ENCODE measurements at places on chromosomes 7 and 10. TPM values are rescaled to one million over a fixed set of nuclear protein-coding genes. Genes with fewer than 3 reads are reported as not detected.
A peak's percentile ranks its signal among the peaks of the same experiment; 100 is the strongest.

DNA sequence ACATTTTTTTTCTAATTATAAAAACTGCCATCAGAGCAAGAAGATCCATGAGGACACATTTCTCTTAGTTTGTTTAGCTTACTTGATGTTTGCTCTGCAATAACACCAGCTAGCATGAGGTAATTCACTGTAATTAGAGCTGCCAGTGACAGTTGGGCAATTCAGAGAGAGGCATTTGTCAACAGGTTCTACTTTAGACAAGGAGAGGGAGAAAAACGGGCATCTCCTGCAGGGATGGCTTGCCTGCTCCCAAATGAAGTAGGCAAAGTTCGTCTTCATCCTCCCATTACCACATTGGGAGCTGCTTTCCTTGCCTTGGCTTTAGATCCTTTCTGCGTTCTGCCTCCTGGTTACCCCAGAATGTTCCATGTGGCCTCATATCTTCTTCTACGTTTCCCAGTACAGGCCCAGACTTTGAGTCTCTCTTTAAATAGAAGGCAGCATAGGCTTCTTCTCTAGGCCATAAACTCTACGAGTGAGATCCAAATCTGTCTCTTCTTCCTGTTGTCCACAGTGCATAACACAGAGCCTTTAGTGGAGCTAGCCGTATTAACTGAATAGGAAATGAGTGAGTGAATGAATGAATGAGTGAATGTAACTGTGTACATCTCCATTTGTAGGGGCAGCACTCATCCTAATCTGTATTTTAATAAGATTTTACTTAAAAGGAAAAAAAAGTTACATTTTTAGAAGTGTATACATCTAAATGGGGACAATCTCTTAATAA is 21.2 kb downstream of the ASB15 start:
- H3K36me3 ChIP-seq = no peaks in the 10 kb centered on the region

- DNase-seq = no peak
- no peaks in the 10 kb centered on the region for H3K4me1 ChIP-seq
- no peak overlapping the region for H3K4me3 ChIP-seq
- no peaks in the 10 kb centered on the region for H3K36me3 ChIP-seq
- no peaks in the 10 kb centered on the region for H3K27me3 ChIP-seq
Measured at GRCh38 chr7:83466956-83467355, 182.0 kb downstream of the SEMA3E start.

EPO gene
- not detected for total RNA-seq

- no peak overlapping the region for H3K27ac ChIP-seq
- H3K4me1 ChIP-seq = no peaks in the 10 kb centered on the region
- no peak overlapping the region for H3K4me3 ChIP-seq
- no peaks in the 10 kb centered on the region for H3K27me3 ChIP-seq
- no peak for DNase-seq
- no peaks in the 10 kb centered on the region for H3K36me3 ChIP-seq
Measured at GRCh38 chr10:15067154-15067553, 21.4 kb downstream of the ACBD7 start.

DNA sequence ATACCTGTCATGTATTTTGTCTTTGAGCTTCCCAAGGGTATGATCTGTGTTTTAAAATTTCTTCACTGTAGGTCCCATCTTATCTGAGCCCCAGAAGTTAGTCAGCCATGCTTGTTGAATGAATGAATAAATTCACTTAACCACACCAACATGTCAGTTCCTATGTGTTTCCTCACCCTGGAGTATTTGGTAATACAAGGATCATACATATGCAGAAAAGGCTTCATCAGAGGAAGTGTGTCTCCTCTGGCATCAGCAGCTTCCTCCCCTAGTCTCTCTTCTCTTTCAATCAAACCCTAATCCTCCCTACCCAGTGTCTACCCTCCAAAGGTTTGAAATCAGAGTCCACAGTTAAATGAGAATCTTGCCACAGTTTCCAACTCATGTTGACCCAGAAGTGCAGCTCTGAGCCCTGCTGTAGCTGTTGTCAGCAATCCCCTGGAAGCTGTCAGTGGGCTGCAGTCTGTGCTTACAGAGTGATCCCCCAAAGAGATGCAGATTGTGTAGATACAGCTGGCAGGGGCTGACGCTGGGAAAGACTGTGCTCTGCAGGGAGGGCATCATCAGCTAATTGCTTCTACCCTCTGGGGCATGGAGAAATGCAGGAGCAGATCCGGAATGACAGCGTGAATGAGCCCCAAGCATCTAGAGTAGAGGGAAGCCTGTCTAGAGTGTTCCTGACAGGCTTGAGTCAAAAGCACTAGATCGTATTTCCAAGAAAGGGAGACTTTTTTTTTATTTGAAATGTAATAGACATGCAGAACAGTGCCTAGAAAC is 105.0 kb upstream of the WDR11 start:
- no peak overlapping the region for H3K27ac ChIP-seq
- no peak for DNase-seq
- H3K4me1 ChIP-seq = no peaks in the 10 kb centered on the region
- H3K27me3 ChIP-seq = no peaks in the 10 kb centered on the region

GRCh38 chr10:47458466-47459154 is 25.3 kb downstream of the ANXA8 start:
- no peak overlapping the region for H3K4me3 ChIP-seq
- H3K4me1 ChIP-seq = no peaks in the 10 kb centered on the region
- DNase-seq = no peak
- H3K36me3 ChIP-seq = no peaks in the 10 kb centered on the region
- no peaks in the 10 kb centered on the region for H3K27me3 ChIP-seq

- no peak overlapping the region for H3K27ac ChIP-seq
- no peaks in the 10 kb centered on the region for H3K4me1 ChIP-seq
- peaks cover 3% of the 10 kb centered on the region for H3K27me3 ChIP-seq
- H3K36me3 ChIP-seq = no peaks in the 10 kb centered on the region
- no peak overlapping the region for H3K4me3 ChIP-seq
Measured at GRCh38 chr7:128904381-128905197, 5.9 kb downstream of the KCP start.

- no peaks in the 10 kb centered on the region for H3K27me3 ChIP-seq
- no peak overlapping the region for H3K27ac ChIP-seq
- H3K4me1 ChIP-seq = no peaks in the 10 kb centered on the region
Measured at GRCh38 chr10:129507216-129507889, 40.3 kb downstream of the MGMT start.

DNA sequence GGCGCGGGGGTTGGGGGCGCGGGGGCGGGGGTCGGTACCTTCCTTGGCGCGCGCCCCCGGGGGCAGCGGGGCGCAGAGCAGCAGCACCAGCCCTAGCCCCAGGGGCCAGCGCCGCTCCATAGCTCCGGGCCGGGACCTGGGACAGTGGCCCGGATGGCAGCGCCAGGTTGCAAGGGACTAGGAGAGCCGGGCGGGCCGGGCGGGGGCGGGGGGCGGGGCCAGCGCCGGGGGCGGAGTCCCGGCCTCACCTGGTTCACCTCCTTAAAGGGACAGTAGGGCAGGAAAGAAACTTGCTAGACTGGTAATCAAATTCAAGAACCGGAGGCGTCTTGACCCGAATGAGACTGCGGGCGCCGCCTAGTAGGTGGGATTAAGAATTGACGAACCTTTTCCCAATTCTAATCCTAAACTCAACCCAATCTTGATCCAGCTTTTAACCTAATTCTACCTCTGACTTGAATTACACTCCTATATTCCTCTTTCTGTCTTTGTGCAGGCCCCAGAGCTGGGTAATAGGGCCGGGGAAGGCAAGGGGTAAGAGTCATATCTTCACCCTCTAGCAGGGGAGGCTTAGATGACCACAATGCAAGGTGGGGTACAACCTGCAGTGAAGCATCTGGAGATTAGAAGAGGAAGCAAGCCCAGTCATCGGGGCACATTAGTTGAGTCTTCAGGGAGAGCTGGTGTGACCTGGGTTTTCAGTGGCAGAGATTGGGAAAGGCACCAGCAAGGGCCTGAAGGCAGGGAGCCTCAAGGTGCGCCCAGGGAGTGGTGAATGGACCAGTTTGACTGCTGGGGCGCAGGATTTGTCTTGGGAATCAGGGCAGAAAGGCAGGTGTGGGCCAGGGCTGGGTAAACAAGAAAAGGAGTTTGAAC is at the start of gene EPHA1:
Gene EPHA1 (minus strand): TSS at position 171 of the 876 bp plus-strand sequence. CDS start 51 bp downstream, at position 120.
- H3K4me3 ChIP-seq = peak within 1 kb of the TSS; percentile 62
- peak within 1 kb of the TSS; percentile 2 for H3K27ac ChIP-seq
- H3K4me1 ChIP-seq = peaks cover 12% of the 10 kb centered on the region
- peak; percentile 81 for DNase-seq
- H3K36me3 ChIP-seq = no peaks in the 10 kb centered on the region
- no peaks in the 10 kb centered on the region for H3K27me3 ChIP-seq

COL17A1 gene
- 249 TPM for total RNA-seq

- peaks cover 28% of the 10 kb centered on the region for H3K27me3 ChIP-seq
- no peaks in the 10 kb centered on the region for H3K36me3 ChIP-seq
- DNase-seq = no peak
- no peak overlapping the region for H3K27ac ChIP-seq
Measured at GRCh38 chr7:157679607-157680006, 342.8 kb downstream of the DNAJB6 start.

DNA sequence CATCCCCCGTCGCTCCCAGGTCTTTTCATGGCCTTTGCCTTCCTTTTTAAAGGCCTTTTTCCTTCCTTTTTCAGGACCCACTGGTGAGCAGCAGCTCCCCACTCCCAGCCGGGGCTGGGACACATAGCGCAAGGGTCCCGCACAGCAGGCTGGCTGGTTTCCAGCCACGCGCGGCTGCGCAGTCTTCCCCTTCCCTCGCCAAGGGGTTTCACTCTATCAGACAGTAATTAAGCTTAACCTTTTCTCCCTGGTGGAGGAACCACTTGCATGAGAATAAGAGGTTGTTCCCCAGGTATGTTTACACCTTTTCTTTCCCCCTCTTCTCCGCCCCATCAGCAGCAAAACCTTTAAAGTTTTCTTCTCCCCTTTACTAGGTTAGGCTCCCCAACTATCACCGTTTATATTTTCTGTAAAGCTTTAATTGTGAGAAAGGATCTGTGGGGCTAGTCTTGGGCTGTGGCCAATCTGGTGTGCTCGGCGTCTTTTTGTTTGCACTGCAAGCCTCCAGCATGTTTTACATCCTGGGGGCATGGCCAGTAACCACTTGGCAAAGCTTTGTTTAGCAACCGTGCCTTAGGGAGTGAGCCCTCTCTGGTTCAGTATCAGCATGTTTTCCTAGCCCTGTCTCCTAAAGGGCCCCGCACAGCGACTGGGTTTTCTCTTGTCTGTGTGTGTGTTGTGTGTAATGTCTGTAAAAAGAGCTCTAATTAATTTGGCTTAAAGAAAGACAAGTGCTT is 219.6 kb downstream of the PHF14 start:
- H3K27me3 ChIP-seq = no peaks in the 10 kb centered on the region
- DNase-seq = no peak
- H3K36me3 ChIP-seq = no peaks in the 10 kb centered on the region
- no peaks in the 10 kb centered on the region for H3K4me1 ChIP-seq
- no peak overlapping the region for H3K4me3 ChIP-seq

- H3K36me3 ChIP-seq = no peaks in the 10 kb centered on the region
- H3K4me1 ChIP-seq = no peaks in the 10 kb centered on the region
- DNase-seq = no peak
- H3K4me3 ChIP-seq = no peak overlapping the region
Measured at GRCh38 chr10:101856626-101857025, 13.0 kb upstream of the KCNIP2 start.

AS3MT gene
- total RNA-seq = 1.9 TPM

CCDC71L gene
- 21.6 TPM for total RNA-seq

DNA sequence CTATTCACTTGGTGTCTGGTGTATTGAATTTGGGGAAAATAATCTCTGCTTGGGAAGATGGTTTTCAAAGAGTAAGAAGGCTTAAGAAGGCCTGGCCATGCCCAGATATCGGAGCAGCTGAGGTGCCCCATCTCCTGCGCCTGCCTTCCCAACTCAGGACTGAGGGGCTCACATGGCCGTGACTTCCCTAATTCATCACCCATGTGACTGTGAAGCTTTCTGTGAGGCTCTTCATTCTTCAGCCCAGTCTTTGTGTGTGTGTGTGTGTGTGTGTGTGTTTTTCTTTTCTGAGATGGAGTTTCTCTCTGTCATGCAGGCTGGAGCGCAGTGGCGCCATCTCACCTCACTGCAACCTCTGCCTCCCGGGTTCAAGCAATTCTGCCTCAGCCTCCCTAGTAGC is 53.2 kb downstream of the PROSER2 start:
- H3K27me3 ChIP-seq = no peaks in the 10 kb centered on the region
- no peak overlapping the region for H3K27ac ChIP-seq
- H3K4me3 ChIP-seq = no peak overlapping the region
- no peak for DNase-seq

- DNase-seq = no peak
- no peaks in the 10 kb centered on the region for H3K4me1 ChIP-seq
- H3K36me3 ChIP-seq = no peaks in the 10 kb centered on the region
- H3K27me3 ChIP-seq = no peaks in the 10 kb centered on the region
- no peak overlapping the region for H3K4me3 ChIP-seq
Measured at GRCh38 chr7:78967046-78967445, 486.4 kb downstream of the MAGI2 start.

DNA sequence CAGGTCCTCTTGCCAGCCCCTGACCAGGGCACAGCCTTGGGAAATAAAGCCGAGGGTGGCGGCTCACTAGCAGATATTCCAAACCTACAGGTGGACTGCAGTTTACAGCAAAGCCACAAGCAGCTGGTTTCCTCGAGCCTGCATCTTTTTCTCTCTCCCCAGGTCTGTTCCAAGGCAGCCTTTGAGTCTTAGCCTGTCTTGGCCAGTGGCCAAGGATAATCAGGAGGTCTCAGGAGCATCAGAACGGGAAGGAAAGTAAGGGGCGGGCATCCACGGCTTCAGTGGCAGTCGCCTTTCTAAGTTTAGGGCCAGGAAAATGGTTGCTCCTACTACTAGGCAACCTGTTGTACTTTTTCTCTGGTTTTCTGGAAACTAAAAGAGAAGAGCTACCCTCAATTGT is 219.7 kb upstream of the ZMIZ1 start:
- H3K36me3 ChIP-seq = no peaks in the 10 kb centered on the region
- no peak overlapping the region for H3K27ac ChIP-seq

GPR37 gene
- total RNA-seq = 0.64 TPM

GRCh38 chr7:106616708-106617051 is 44.3 kb downstream of the CCDC71L start:
- H3K4me1 ChIP-seq = no peaks in the 10 kb centered on the region
- DNase-seq = no peak
- H3K27ac ChIP-seq = no peak overlapping the region
- no peaks in the 10 kb centered on the region for H3K27me3 ChIP-seq

- no peak for DNase-seq
- no peak overlapping the region for H3K27ac ChIP-seq
- H3K4me1 ChIP-seq = no peaks in the 10 kb centered on the region
- no peaks in the 10 kb centered on the region for H3K36me3 ChIP-seq
Measured at GRCh38 chr7:108464743-108465142, 8.5 kb upstream of the NRCAM start.

GFRA1 gene
- total RNA-seq = 4.9 TPM

ITGA8 gene
- total RNA-seq = 3.5 TPM

GRCh38 chr7:105906695-105907094 is 30.3 kb upstream of the ATXN7L1 start:
- DNase-seq = no peak
- no peaks in the 10 kb centered on the region for H3K36me3 ChIP-seq
- H3K27ac ChIP-seq = no peak overlapping the region
- H3K4me1 ChIP-seq = no peaks in the 10 kb centered on the region
- H3K4me3 ChIP-seq = no peak overlapping the region

GRCh38 chr7:78134256-78134655 is 335.7 kb downstream of the PHTF2 start:
- no peaks in the 10 kb centered on the region for H3K27me3 ChIP-seq
- DNase-seq = no peak
- H3K36me3 ChIP-seq = no peaks in the 10 kb centered on the region
- H3K27ac ChIP-seq = no peak overlapping the region
- H3K4me3 ChIP-seq = no peak overlapping the region

JAZF1 gene
- 10.1 TPM for total RNA-seq
